ENCODE measurements at places on chromosomes 2 and 18.

DNA sequence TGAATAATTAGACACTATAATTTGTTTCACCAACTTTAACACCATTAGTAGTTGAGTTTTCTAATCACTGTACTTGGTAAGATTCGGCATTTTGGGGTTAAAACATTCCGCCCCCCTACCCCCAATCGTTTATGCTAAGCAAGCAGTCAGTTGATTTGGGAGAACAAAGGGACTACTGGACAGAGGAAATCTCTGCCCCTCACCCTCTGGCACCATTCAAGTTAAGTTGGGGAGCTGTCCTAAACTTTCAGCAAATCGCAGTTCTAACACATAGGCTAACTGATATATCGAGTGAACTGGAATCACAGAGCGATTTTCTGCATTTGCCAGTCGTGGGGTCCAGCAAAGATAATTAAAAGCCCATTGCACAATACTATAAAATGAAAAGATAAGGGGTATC, 5.6 kb downstream of the KLF7 start:
- no peak for DNase-seq

GRCh38 chr2:69279211-69279610, 107.8 kb downstream of the GFPT1 start:
- DNase-seq, result no peak

- no peak for DNase-seq
Observed at GRCh38 chr18:54444319-54444914, 86.7 kb downstream of the C18orf54 start.

- no peak for DNase-seq
Observed at GRCh38 chr2:46181789-46182530, 115.2 kb upstream of the EPAS1 start.

DNA sequence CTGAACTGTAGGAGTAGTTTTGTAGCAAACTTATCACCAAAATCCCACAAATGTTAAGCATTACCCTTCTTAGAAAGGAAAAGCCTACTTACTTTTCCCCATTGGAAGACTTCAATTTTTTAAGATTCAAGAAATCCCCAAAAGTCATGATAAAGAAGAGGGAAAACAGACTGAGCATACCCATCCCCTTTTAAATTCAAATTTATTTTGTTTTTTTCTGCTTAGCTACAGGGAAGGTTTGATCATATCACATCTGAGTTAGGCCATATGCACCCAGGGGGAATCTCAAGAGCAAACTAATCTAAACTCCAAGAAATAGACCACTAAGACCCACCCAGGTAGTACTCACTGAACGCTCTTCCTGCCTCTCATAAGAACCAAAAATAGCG, 174.6 kb downstream of the TGIF1 start:
- no peak for DNase-seq

GRCh38 chr2:121120991-121121390, 164.0 kb downstream of the TFCP2L1 start:
- DNase-seq, result no peak

DNA sequence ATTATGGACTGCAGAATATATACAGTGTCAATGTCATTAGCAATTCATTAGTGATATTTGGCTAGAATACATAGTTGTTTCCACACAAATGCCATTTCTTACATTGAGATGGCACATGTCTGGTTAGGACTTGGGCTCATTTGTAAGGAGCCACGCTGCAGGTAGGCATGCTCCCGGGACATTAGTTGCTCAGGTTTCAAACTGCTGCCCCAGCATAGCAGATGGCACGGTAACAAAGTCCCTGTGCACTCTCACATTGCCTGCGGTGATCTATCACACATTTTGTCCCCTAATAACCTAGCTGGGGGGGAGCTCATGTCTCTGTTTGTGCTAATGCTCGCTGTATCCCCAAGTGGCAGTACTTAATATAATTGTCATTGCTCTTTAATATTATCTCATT, 185.1 kb downstream of the NEDD4L start:
- DNase-seq, result no peak

DNA sequence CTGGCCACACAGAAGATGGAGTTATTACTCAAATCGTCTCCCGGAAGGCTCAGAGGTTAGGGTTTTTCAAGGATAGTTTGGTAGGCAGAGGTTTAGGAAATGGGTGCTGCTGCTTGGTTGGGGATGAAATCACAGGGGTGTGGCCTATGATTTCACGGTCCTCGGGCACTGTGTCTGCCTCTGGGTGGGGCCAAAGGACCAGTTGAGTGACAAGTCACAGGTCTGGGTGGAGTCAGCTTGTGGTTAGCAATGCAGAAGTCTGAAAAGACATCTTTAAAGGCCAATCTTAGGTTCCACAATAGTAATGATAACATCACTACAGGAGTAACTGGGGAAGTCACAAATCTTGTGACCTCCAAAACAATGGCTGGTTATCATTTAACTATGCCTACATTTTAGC, 387.8 kb downstream of the ZNF521 start:
- DNase-seq, result no peak

DNA sequence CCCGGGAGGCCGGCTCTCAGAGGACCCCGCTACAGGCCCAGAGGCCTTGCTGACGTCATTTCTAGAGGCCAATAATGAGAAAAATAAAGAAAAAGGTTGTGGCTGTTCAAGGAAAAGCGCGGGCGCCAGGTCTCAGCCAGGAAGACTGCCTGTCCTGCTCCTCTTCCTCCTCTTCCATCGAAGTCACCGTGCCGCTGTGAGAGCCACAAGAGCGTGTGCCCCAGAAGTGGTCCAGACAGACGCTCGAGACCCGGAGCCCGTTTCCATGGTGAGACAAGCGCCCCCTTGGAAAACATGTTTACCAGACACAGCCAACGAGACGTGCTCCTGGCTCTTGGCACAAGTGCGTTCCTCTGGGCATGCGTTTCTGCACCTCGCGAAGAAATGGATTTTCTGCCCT, 210.5 kb downstream of the HDAC4 start:
- DNase-seq, result no peak

- DNase-seq, result no peak
Observed at GRCh38 chr2:8196316-8196715, 485.5 kb upstream of the ID2 start.

- no peak for DNase-seq
Observed at GRCh38 chr2:207896525-207897285, 127.0 kb upstream of the FZD5 start.

GRCh38 chr2:102186791-102187495, at the start of gene IL1RL2:
Gene IL1RL2, plus strand, starts transcription at chr2:102187023. Its CDS starts 845 bp downstream, at chr2:102187868.
- no peak for DNase-seq

DNA sequence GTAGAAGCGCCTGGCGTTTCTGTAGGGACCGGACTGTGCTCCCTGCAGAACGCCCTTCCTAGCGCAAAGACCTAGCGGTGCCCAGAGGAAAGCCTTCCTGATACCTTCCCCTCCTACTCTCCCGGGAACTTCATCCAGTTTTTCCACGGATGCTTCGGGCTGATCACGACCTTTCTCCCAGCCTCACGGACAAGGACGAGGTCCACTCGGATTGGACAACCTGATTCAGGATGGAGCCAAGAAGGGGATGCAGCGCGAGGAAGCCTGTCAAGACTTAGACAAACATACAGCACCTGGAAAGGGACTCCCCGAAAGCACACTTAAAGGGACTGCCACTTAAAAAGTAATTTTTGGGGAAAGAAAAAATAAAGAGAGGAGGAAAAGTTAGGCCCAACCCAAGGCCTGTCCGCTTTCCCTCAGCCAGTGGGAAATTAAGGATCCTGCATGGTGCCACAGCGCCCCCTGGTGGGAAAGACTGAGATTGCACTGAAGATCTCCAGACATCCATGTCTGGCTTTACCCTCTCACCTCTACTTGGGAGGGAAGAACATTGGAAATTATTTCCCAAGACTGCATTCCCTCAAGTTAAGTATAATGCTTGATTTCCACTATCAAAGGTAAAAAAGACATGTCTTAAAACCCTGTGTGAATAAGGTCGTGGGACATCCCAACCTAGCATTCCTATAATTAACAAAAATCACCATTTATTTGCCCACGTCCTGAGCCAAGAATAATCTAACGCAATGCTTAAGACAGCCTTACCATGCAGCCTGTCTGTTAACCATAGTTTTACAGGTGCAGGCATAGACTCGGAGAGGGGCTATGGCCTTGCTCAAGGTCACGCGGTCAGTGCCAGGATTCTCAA, 13.4 kb upstream of the COPS8 start:
- DNase-seq, result peak; percentile 72

- DNase-seq, result no peak
Observed at GRCh38 chr2:238997684-238998083, 149.8 kb downstream of the TWIST2 start.

DNA sequence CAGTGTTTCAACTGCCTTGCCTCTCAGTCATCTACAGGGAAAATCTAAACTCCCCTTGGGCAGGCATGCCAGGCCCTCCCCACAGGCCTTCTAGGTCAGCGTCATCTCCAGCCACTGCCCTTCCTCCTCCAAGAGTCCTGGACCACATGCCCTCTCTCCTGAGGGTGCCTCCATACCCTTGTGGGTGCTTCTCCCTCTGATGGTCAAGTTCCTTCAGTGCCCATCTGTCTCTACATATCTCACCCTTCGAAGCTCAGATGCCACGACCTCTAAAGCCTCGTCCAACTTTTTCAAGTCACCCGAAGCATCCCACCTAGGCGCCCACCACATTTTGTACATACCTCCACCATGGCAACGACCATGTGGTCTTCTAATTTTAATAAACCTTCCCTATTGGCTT, 22.6 kb upstream of the TMEM247 start:
- no peak for DNase-seq

DNA sequence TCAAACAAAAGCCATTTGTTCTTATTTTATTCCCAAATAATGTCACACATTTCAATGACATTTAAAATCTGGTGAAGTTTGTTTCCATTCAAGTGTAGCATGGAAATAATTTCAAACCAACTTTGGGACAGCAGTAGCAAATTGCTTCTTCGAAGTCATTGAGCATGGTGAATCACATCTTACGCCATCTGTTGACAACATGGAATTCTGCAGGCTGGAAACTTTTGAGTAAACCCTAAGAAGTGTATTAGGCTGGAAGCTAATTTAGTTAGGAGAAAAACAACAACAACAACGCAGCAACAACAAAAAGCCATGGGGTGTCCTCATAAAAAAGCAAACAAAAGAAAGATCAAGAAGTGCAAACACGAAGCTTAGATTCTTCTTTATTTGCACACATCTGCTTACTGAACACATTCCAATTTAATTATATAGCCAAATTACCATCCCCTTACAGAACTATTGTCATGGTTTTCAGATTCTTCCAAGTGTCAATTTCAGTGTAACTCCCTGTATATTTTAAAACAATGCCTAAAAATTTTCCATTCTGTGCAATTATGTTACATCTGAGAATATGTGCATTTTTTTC, 659.0 kb upstream of the CDH7 start:
- DNase-seq, result no peak

DNA sequence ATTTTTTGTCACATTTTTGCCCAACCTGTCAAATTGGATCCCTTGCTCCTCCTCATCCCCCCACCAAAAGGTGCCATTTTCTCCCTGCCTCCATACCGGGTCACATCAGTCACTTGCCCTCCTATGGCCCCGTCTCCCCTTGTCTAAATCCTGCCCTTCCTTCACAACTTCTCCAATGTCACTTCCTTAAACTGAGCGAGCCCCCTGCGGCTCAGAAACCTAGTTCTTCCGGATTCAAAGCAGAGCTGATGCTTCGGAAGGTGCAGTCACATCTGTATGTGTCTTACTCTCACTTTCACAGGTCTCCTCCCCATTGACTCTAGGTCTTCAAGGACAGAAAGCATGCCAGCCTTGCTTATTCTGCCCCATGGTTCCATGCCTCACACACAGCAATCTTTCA, 22.1 kb downstream of the TNP1 start:
- DNase-seq, result no peak

DNA sequence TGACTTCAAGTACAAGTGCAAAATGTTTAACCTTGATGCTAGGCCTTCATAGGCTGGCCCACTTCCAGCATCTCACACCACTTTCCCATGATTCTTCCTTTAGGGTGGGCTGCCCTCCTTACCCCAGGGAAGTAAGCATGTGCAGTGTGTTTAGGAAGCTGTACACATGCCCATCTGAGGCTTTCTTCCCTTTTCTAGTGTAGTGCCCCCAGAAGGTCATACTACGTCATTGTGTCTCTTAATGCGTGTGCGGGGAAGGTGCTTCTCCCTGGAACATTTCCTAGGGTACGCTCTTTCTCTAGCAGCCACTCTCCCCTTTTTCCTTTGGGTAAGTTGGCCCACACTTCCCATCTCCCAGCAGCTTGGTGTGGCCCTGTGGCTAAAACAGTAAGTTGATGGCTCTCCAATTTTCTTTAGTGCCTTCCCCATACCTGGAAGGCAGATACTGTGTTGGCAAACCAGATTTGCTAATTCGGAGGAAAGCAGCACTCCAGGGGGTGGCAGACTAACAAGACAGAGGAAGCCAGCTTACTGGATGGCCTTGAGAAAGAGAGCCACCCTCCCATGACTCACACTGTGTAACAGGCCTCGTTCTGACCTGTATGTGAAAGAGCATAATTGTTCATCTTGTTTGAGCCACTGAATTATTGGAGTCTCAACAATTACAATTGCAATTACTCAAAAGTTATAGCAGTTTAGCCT, 1.1 kb upstream of the SULT6B1 start:
- no peak for DNase-seq

DNA sequence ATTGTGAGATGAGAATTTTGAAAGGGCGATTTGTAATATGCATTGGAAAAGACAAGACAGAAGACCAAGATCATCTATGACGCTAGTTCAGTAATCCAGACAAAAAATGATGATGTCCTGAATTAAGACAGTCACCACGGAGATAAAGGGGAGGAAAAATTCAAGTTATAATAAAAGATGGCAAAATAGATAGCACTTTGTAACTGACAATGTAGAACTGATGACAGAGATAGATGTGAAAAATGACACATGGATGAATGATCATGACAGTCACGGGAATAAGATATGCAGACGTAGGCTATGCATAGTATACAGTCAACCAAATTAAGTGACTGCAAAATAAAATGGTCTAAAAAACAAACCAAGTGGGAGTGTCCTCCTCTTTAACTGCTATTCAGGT, 59.2 kb downstream of the SRBD1 start:
- no peak for DNase-seq

DNA sequence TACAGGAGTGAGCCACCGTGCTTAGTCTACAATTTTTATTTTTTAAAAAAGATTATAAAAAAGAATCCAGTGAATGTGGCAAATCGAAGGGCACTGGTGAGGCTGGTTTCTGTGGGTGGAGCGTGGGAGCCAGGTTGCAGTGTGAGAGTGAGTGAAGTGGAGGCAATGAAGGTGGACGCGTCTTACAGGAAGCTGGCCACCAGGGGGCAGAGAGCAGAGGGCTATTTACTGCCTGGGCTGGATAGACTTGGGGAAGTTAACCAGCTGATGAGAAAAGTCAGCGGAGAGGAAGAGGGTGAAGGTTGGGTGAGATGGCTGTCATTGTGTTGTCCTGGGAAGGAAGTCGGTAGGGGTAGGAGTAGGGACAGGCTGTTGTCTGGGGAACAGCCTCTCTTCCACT, 6.8 kb downstream of the SCTR start:
- peak; percentile 12 for DNase-seq

GRCh38 chr18:31680831-31681568, 3.4 kb downstream of the B4GALT6 start:
- no peak for DNase-seq

DNA sequence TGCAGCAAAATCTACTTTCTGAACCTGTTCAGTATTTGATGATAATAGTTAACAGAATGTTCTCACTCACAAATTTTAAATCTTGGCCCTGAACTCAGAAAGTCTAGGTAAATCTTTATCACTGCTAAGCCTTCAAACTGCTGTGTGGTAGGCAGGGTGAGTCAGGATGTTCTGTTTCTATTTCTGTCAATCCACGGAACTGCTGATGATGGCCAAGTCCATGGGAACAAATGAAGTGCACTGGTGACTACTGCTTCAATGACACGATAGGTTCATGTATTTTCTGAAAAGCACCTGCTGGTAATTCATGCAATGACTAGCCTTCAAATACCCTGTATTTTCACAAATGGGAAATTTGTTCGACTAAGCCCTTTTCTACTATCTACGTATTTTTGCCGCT, 14.2 kb downstream of the NIFK start:
- DNase-seq, result no peak

Data from stimulated activated CD8-positive, alpha-beta memory T cell treated with anti-CD3 and anti-CD28 coated beads, Interleukin-12 subunit alpha, Interleukin-12 subunit beta, amount 100 ng/mL, for 1 hour (primary cell).